ENCODE measurements at places on chromosomes 11 and 22.

- no peak for DNase-seq
Measured at GRCh38 chr11:74870485-74870884, 78.4 kb downstream of the XRRA1 start.

DNA sequence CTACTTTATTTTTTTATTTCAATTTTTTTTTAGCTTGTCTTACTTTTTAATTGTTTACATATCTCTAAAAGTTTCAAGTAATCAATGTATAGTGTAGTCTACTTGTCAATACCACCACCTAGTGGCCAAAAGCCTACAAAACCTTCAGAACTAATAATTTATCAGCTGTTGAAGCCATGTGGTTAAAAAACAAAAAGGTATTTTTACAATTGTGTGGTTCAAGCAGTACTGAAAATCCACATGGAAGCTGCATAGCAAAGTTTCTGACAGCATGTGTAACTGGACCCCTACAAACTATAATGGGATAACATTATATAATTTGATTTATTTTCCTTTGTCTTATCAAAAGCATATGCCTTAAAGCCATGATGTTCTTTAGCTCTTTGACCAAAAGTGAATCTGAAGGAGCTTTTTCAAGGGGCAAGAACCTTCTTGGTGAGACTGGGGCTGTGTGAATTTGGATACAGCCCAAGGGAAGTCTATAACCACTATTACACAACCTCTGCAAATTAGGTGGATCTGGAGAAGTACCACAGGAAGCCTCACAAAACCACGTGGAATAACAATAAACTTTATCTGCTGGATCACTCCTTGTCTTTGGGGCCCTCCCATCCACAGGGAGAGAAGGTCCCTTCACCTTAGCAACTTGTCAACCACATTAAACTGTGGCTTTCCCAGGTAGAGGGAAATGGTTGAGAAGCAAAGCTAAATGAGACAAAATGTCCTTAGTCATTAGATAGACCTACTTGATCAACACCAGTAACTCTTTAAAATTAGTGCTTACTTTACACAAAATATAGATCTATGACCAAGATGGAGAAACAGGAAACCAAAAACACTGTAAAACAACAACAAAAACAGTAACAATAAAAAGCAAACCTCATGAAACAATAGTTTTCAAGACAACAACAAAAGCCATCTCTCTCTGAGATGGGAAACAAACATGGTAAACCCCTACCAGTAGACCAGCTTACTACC is 9.9 kb downstream of the NARS2 start:
- DNase-seq = no peak

GRCh38 chr11:86952221-86952875 is 2.8 kb downstream of the FZD4 start:
- DNase-seq = no peak

GRCh38 chr11:65187971-65188461 is 6.3 kb downstream of the CAPN1 start:
- DNase-seq = no peak

DNA sequence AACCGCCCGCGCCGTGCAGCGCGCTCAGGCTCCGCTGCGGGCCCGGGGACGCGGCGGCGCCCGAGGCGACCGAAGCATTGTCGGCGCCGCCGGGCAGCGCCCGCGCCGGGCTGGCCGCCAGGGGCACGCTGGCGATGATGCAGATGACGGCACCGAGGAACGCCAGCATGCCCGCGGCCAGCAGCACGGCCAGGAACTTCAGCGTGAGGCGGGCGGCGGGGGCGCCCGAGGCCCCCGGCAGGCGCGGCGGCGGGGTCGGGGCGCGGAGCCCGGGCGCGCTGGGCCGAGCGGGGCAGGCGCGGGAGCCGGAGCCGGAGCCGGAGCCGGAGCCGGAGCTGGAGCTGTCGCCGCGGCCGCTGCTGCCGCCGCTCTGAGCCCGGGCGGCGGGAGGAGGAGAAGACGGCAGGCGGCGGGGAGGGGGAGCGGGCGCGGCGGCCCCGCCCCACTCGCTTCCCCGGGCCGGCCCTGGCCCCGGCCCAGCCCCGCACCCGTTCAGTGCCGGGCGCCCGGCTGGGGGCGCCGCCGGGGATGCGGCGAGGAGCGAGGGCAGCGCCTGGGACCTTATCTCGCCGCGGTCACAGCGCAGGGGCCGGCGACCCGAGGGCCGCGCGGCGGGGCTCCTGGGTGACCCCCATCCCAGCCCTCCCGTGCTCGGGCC is at the start of gene NPTXR:
NPTXR (minus strand) TSS at position 372 of the 658 bp plus-strand sequence.
- DNase-seq = no peak

DNA sequence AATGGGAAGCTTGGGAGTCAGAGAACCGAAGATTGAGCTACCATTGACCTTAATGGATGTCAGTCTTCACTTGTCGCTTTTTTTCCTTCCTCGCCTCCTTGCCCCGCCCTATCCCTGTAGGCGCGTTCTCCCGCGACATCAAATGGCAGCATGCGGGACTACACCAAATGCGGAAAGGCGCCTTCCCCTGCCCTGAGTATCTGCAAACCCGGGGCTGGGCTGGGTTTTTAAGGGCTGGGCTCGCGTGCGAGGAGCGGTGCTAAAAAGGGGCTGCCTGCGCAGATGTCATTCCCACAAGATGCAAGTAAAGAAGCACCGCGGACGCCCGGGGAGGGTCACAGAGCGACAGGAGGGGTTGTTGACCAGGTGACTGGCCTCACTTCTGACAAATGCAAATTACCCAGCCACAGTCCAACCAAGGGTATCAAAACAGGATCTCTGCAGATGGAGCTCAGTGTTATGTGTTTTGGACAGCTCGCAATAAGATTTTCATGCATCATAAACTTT is 4.7 kb upstream of the FAM111B start:
- no peak for DNase-seq

GRCh38 chr11:133506023-133506422 is 26.3 kb downstream of the OPCML start:
- DNase-seq = no peak

DNA sequence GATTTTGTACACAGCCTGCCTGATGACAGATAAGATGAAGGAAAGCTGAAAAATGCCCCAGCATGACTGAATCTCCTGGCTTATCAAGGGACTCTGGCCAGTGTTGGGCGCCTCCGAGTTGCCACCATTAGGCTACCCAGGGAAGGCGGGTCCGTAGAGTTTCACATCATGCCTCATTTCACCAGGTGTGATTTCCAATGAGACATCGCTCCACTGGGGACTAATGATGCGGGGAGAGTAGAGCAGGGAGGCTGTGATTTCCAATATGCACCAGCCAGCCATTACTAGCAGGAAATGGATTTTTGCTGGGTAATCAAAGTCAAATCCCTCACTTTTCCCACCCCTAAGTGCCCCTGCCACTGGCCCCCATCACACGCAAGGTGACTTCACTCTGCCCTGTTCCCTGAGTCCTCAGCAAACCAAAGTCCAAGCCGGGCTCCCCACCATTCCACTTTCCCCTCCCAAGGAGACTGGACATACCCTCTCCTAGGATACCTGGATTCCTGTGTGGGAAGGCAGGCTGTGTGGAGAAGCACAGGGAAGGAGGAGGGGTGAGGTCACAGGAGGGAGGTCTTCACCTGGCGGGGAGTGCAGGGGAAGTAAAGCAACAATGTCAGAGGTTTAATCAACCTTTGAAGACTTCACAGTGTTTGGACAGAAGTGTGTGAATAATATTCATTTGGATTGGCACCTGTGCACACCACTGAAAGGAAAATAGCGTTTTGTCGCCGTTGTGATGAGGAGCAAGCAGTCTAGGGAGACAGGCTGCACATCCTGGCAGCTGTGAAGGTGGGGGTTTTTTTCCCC is 613.3 kb upstream of the CADM1 start:
- no peak for DNase-seq

DNA sequence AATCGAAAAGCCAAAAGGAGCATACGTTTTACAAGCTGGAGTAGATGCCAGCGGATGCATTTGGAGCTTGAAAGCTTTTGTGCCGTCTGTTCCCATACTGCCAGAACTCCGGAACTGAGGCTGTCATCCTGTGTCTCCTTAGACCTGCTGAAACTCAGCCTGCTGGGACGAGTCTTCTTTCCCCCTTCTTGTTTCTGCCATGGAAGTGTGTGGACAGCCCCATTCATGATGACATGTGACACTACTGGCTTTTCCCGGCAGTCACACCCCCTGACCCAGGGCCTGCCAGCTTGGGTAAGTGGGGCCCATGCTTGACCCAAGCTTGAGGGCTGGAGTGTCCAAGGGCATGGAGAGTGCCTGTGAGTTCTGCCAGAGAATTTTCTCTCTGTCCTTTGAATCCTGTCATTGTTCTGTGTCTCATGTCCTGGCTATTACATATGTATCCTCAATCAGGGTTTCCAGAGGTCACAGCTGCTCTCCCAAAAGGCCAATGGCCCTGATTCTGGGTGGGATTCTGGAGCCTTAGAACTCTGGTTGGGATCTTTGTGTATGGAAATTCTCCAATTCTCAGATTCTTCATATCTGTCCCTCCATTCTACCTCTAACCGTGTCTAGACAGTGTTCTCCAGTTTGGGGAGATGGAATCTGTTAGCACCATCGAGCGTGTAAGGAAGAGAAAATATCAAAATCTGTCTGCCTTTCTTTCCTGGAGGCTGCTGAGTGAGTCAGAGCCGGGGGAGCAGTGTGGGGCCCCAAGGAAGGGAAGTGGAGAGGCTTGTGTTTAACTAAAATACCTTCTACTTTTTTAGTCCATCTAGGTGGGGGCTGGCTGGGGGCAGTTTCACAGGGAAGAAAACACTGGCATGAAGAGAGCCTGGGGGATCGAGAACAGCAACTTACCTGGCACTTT is 73.2 kb downstream of the KIAA1671 start:
- no peak for DNase-seq

- DNase-seq = peak; percentile 16
Measured at GRCh38 chr11:120235024-120235628, 4.8 kb upstream of the POU2F3 start.

GRCh38 chr11:80240245-80240644 is 799.4 kb upstream of the TENM4 start:
- no peak for DNase-seq

GRCh38 chr11:73838443-73839122 is 38.1 kb downstream of the COA4 start:
- no peak for DNase-seq

GRCh38 chr22:45863981-45864751 is 112.8 kb downstream of the WNT7B start:
- peak; percentile 38 for DNase-seq

- no peak for DNase-seq
Measured at GRCh38 chr11:118882491-118882890, 1.2 kb upstream of the CXCR5 start.

DNA sequence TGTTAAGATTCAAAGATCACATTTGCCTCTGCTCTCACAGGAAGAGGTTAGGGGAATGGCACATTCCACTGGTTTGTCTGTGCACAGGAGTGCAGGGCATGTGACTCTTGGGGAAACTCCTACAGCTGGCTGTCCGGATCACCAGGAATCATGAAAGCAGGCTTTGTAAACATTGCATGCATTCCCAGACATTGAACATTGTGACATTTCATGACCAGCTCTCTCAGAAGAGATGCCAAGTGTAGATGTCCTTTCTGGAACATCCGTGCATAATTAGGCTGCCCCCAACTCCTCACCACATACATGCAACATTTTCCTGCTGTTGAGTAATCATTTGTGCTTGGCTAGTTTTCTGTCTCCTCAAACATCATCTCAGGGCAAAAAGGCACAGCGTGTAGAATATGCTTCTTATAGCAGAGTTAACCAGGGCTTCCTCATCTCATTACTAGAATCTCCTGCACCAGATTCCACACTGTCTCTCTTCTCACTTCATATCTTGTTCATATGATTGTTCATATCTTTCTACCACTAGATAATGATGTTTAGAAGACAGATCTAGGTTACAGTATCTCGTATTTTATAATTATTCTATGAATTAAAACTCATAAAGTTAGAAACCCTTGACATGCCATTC is 694.7 kb downstream of the NTM start:
- DNase-seq = no peak

GRCh38 chr22:37412495-37413250 is 14.6 kb downstream of the ELFN2 start:
- DNase-seq = no peak

- DNase-seq = no peak
Measured at GRCh38 chr22:44448271-44448830, 49.7 kb downstream of the RTL6 start.

DNA sequence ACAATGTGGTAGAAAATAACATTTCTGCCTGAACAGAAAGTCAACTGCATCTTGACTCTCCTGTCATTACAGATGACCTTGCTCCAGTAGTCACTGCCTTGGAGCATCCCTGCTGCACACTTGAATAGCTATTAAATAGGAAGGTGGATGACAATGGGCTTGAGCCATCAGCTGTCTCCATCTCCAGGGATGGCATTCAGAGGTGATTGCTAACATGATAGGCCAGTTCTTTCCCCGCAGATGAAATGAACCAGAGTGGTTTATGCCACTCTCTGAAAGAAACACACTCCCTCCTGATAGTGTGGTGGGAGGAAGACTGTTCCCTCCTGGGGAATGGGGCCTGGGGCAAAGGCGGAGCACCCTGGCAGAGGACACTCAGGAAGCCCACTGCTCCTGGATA is 57.1 kb upstream of the OLFML1 start:
- no peak for DNase-seq

GRCh38 chr11:75888416-75888815 is 73.4 kb downstream of the UVRAG start:
- DNase-seq = no peak

GRCh38 chr11:88115828-88116755 is 59.2 kb downstream of the RAB38 start:
- DNase-seq = no peak

GRCh38 chr11:8440649-8441048 is 153.4 kb downstream of the STK33 start:
- DNase-seq = no peak

GRCh38 chr11:120031156-120031555 is 106.8 kb downstream of the TRIM29 start:
- no peak for DNase-seq

DNA sequence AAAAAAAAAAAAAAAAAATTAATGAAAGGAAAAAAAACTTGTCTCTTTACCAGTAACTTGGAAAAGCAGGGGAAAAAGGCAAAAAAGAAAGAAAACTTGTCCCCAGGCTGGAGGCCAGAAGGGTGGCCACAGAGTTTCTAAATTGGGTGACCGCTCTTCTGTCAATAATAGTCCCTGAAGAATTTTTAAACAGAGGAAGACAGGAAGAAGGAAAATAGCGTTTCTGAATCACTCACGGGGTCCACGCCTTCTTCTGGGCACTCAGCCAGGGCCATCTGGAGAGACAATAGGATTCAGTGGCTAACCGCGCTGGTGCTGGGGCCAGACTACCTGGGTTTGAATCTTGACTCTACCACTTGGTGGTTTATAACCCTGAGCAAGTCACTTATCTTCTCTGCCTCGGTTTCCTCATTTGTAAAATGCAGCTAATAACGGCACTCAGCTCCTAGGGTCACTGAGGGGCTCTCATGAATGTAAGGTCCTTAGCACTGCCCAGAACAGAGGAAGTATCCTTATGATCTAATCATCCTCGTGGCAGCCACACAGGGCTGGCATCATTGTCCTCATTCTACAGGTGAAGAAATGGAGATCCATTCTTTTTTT is 7.0 kb downstream of the C11orf86 start:
- DNase-seq = no peak

All from stimulated activated CD8-positive, alpha-beta memory T cell treated with anti-CD3 and anti-CD28 coated beads, Interleukin-4, amount 100 ng/mL, for 1 hour (primary cell).